SJCRH30 (cell line): ENCODE measurements at places on chromosomes 12 and 14.

DNA sequence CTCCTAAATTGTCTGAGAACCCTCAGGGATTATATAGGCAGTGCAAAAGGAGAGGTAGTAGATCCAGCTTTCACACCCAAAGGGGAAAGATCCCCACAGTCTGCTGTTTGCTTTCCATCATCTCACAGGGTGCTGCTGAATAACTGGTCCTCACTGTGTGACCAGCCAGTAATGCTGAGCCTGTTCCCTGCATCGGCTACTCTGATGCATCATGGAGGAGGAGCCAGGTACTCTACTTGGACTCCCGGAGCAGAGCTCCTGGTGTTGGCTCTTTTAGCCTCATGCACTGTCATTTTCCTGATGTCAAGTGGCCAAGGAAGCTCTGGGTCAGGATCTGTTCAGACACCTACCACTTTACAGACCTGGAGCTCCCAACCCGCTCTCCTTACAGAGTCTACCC is 127.4 kb upstream of the ATF1 start:
- no peak overlapping the region for H3K4me3 ChIP-seq
- no peaks in the 10 kb centered on the region for H3K27me3 ChIP-seq
- no peak overlapping the region for H3K27ac ChIP-seq
- H3K36me3 ChIP-seq: 0 out of 2 replicates have a peak, but pooled peaks cover 6% of the 10 kb centered on the region

DNA sequence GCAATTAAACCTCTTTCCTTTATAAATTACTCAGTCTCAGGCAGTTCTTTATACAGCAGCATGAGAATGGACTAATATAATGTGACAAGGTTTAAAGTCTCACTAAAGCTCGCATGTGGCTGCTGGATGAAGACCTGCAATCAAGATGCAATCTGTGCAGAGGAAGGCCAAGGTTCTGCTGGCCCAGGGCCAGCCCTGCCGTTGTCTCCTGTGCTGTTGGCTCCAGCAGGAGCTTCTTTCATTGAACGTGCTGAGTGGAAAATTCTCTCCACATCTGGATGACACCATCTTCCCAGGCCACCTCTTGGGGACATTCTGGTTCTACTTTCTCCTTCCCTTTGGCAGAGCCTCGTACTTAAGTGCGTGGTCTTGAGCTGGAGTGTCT is 742.2 kb downstream of the VRK1 start:
- H3K27ac ChIP-seq: no peak overlapping the region
- no peaks in the 10 kb centered on the region for H3K27me3 ChIP-seq
- no peaks in the 10 kb centered on the region for H3K36me3 ChIP-seq
- no peak for DNase-seq
- no peak overlapping the region for H3K4me3 ChIP-seq

- DNase-seq: peak; percentile 99
- no peak overlapping the region for H3K4me3 ChIP-seq
- peaks cover 52% of the 10 kb centered on the region for H3K4me1 ChIP-seq
- H3K36me3 ChIP-seq: no peaks in the 10 kb centered on the region
- peak overlapping the region; percentile 92 for H3K27ac ChIP-seq
Measured at GRCh38 chr12:58932806-58933681, 12.7 kb upstream of the LRIG3 start.

DNA sequence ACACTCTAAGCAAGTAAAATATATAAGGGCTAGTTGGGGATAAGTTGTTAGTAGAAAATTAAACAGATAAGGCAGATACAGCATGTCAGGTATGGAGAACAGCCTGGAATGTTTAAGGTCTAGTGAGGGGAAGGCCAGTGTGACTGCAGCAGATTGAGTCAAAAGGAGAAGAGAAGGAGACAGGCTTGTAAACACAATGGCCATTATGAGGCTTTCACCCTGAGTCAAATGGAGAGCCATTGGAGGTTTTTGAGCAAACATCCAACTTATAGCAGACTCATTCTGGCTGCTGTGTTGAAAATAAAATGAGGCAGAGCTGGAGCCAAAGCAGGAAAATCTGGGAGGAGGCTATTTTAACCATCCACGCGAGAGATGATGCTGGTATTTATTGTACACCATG is 142.0 kb downstream of the DUSP6 start:
- H3K36me3 ChIP-seq: no peaks in the 10 kb centered on the region
- peaks cover 11% of the 10 kb centered on the region for H3K4me1 ChIP-seq
- H3K27me3 ChIP-seq: no peaks in the 10 kb centered on the region
- no peak overlapping the region for H3K4me3 ChIP-seq

DNA sequence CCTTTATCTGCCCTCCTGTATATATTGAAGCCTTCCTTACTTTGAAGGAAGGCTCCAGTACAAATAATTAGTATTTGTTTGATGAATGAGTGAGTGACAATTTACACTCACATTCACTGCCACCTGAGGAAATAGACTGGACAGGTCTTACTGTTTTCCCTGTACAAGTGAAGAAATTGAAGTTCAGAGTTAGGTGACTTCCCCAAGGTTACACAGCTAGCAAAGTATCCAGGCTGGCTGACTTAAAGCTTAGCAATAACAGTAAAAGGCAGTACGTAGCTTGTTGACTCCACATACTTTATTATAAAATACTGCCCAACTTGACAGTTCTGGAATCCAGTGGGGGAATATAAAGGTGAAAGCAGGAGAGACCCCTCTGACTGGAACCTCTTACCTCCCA is 2.6 kb upstream of the KRT18 start:
- H3K27ac ChIP-seq: no peak overlapping the region
- H3K27me3 ChIP-seq: no peaks in the 10 kb centered on the region; the same call in 1 of the 2 replicates
- no peaks in the 10 kb centered on the region for H3K4me1 ChIP-seq
- H3K4me3 ChIP-seq: no peak overlapping the region
- DNase-seq: no peak

- H3K36me3 ChIP-seq: peaks cover 87% of the 10 kb centered on the region
- H3K27ac ChIP-seq: no peak overlapping the region
- no peaks in the 10 kb centered on the region for H3K27me3 ChIP-seq
- DNase-seq: no peak
- H3K4me3 ChIP-seq: no peak overlapping the region
Measured at GRCh38 chr14:100857923-100858837, 32.3 kb downstream of the MEG3 start.

- no peaks in the 10 kb centered on the region for H3K36me3 ChIP-seq
- H3K27me3 ChIP-seq: no peaks in the 10 kb centered on the region
- H3K4me1 ChIP-seq: no peaks in the 10 kb centered on the region
- H3K27ac ChIP-seq: peak overlapping the region; percentile 42
- DNase-seq: peak; percentile 51
- H3K4me3 ChIP-seq: no peak overlapping the region
Measured at GRCh38 chr14:63659726-63660125, 18.1 kb upstream of the WDR89 start.

- no peaks in the 10 kb centered on the region for H3K4me1 ChIP-seq
- H3K27ac ChIP-seq: no peak overlapping the region
- no peak overlapping the region for H3K4me3 ChIP-seq
- no peaks in the 10 kb centered on the region for H3K36me3 ChIP-seq
Measured at GRCh38 chr14:105117710-105118385, 50.7 kb downstream of the JAG2 start.

GRCh38 chr14:27078191-27078590 is 480.4 kb upstream of the NOVA1 start:
- H3K36me3 ChIP-seq: no peaks in the 10 kb centered on the region
- no peak overlapping the region for H3K27ac ChIP-seq
- DNase-seq: no peak
- no peak overlapping the region for H3K4me3 ChIP-seq

DNA sequence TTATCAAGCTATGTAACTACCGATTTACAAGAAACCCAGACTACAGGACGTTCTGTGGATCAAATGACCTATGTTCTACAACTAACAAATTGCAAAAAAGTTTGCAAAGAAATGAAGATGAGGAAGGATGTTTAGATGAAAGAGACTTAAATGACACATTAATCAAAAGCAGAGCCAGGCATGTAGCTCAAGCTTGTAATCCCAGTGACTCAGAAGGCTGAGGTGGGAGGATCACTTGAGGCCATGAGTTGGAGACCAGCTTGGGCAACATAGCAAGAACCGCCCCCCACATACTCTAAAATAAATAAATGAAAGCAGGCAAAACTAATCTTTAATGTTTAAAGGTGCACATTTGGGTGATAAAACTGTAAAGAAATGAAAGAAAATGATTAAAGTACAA is 331.9 kb downstream of the BTG1 start:
- H3K36me3 ChIP-seq: no peaks in the 10 kb centered on the region
- no peak overlapping the region for H3K4me3 ChIP-seq
- no peaks in the 10 kb centered on the region for H3K27me3 ChIP-seq
- H3K27ac ChIP-seq: no peak overlapping the region
- H3K4me1 ChIP-seq: no peaks in the 10 kb centered on the region
- no peak for DNase-seq

DNA sequence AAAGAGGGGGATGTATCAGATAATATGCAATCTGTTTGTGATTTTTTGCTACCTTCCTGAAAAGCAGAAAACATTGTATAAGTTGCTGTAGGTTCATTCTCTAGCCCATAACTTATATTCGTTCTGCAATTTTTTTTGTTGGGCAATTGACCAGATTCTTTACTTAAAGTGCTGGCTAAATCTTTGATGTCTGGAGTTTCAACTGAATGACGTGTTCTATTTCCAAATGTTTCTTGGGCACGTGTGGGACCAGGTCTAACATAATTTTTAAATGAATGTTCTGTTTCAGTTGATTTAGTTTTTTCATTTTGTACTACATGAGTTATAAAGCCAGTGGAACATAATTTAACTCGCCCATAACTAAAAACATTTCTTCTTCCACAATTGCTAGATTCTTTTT is 3.8 kb downstream of the MLH3 start:
- H3K4me3 ChIP-seq: no peak overlapping the region
- no peak overlapping the region for H3K27ac ChIP-seq
- DNase-seq: no peak
- H3K4me1 ChIP-seq: peaks cover 18% of the 10 kb centered on the region

DNA sequence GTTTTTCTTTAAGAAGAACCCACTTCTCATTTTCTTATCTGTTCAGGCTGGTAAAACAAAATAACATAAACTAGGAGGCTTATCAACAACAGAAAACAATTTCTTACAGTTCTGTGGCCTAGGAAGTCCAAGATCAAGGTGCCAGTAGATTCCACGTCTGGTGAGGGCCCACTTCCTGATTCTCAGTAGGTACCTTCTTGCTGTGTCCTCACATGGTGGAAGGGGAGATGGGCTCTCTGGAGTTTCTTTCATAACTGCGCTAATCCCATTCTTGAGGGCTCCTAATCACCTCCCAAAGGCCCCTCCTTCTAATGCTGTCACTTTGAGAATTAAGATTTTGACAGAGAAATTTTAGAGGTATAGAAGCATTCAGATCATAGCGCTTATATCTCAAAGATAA is 33.4 kb downstream of the TXNRD1 start:
- H3K27me3 ChIP-seq: no peaks in the 10 kb centered on the region
- H3K27ac ChIP-seq: no peak overlapping the region
- H3K36me3 ChIP-seq: no peaks in the 10 kb centered on the region
- no peaks in the 10 kb centered on the region for H3K4me1 ChIP-seq
- DNase-seq: no peak
- no peak overlapping the region for H3K4me3 ChIP-seq

- DNase-seq: no peak
- H3K27me3 ChIP-seq: no peaks in the 10 kb centered on the region
- H3K4me1 ChIP-seq: peaks cover 1% of the 10 kb centered on the region
- H3K36me3 ChIP-seq: peaks cover 3% of the 10 kb centered on the region; the same call in 1 of the 2 replicates
Measured at GRCh38 chr14:90658541-90658967, 157.7 kb downstream of the TTC7B start.

- H3K4me1 ChIP-seq: no peaks in the 10 kb centered on the region
- H3K4me3 ChIP-seq: no peak overlapping the region
- no peaks in the 10 kb centered on the region for H3K36me3 ChIP-seq
- DNase-seq: no peak
Measured at GRCh38 chr12:130064999-130065398, 97.3 kb upstream of the FZD10 start.

DNA sequence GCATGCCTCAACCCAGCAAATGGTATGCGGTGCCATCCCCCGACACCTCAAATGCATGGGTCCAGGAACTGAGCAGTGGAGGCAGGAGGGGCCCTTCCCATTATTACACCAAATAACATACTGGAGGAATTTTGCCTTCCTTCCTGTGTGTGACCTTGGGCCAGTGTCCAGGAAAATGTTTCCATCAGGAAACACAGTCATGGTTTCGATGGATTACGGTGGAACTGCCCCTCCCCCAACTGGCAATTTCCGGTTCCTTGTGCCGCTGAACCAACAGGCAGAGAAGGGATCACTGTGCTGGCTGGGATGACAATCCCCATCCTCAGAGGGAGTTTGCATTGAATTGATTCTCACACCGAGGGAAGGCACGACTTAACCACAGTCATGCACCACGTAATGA is 9.1 kb upstream of the CDC42BPB start:
- H3K4me3 ChIP-seq: no peak overlapping the region
- 0 out of 2 replicates have a peak, but pooled peaks cover 3% of the 10 kb centered on the region for H3K27me3 ChIP-seq
- DNase-seq: no peak
- no peak overlapping the region for H3K27ac ChIP-seq
- 0 out of 2 replicates have a peak, but pooled peaks cover 4% of the 10 kb centered on the region for H3K36me3 ChIP-seq

DNA sequence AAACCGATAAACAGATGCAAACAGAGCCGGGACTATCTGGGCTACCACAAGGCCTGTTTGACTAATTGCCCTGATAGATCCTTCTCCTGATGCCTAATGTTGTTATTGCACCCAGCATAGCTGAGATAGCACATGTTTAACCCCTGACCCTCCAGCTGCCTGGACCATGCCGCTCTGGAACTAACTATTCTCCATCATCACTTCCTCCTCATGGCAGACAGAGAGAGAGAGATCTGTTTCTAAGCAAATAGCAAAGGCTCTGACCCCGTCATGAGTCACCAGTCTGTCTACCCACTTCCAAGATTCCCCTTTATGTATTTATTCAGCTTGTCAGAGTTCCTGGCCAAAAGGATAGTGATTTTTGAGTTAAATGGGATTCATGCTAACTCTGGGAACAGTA is 58.2 kb upstream of the FLRT2 start:
- H3K27ac ChIP-seq: peak overlapping the region; percentile 2; the same call in 1 of the 2 replicates
- DNase-seq: peak; percentile 63
- H3K36me3 ChIP-seq: no peaks in the 10 kb centered on the region
- H3K4me1 ChIP-seq: peaks cover 12% of the 10 kb centered on the region
- no peak overlapping the region for H3K4me3 ChIP-seq

DNA sequence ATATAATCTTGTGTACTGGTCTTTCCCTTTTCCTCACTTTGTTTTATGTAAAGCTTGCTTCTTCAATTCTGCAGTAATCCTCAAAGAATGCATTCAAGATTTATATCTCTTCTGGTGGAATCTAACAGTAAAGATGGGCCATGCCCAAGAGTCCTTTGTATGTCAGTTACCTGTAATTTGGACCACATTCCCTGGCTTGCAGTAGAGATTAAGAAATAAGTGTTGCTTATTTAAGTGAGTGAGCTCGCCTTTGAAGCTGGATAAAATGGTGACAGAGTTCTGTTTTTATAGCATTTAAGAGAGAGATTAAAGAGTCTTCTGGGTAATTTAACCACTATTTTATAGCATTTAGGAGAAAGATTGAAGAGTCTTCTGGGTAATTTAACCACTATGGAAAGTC is 262.1 kb upstream of the ATP2B1 start:
- no peak overlapping the region for H3K4me3 ChIP-seq
- H3K4me1 ChIP-seq: peaks cover 18% of the 10 kb centered on the region; the same call in 1 of the 2 replicates
- no peak overlapping the region for H3K27ac ChIP-seq
- DNase-seq: no peak
- no peaks in the 10 kb centered on the region for H3K36me3 ChIP-seq
- H3K27me3 ChIP-seq: no peaks in the 10 kb centered on the region

- no peak overlapping the region for H3K4me3 ChIP-seq
- no peak overlapping the region for H3K27ac ChIP-seq
- no peak for DNase-seq
- H3K27me3 ChIP-seq: no peaks in the 10 kb centered on the region; the same call in 1 of the 2 replicates
- H3K36me3 ChIP-seq: no peaks in the 10 kb centered on the region
- no peaks in the 10 kb centered on the region for H3K4me1 ChIP-seq
Measured at GRCh38 chr12:112848972-112849371, 57.4 kb downstream of the RPH3A start.

GRCh38 chr12:14995583-14996425 is 23.0 kb downstream of the PDE6H start:
- H3K36me3 ChIP-seq: no peaks in the 10 kb centered on the region
- H3K27me3 ChIP-seq: no peaks in the 10 kb centered on the region
- H3K27ac ChIP-seq: no peak overlapping the region
- H3K4me1 ChIP-seq: peaks cover 26% of the 10 kb centered on the region
- DNase-seq: peak; percentile 70
